ENCODE measurements at places on chromosomes 6 and 20.

- DNase-seq = no peak
Observed at GRCh38 chr20:19079536-19080299, 132.7 kb upstream of the SLC24A3 start.

- no peak for DNase-seq
Observed at GRCh38 chr6:2651536-2651935, 99.2 kb downstream of the MYLK4 start.

DNA sequence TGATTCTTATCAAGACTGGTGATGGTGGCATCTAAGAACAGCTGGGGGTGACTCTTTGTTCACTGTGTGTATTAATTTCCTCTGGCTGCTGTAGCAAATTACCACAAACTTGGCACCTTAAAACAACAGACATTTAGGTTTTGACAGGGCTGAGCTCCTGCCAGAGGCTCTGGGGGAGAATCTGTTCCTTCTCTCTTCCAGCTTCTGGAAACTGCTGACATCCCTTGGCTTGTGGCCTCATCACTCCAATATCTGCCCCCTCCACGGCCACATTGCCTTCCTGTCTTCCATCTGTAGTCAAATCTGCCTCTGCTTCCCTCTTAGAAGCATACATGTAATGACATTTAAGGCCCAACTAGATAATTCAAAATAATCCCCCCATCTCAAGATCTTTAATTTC, 274.9 kb downstream of the PRL start:
- DNase-seq = no peak

DNA sequence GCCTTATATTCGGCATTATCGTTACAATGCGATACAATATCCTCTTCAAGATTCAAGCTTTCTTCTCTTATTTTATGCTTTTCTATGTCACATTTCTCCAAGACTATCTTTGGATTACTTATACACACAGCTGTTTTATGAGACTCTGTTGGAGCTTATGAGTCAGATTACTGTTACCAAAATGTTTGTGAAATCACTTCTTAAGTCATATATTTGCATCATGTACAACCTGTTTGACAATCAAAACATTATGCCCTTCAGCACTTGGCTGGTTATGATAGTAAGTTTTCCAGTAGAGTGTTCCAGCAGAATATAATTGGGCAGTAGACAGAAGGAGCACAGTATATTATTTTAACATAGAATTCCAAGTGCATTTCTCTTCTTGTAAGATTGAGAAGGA, 35.2 kb downstream of the BMP6 start:
- no peak for DNase-seq

- no peak for DNase-seq
Observed at GRCh38 chr6:26029570-26029856, 57.7 kb upstream of the HFE start.

DNA sequence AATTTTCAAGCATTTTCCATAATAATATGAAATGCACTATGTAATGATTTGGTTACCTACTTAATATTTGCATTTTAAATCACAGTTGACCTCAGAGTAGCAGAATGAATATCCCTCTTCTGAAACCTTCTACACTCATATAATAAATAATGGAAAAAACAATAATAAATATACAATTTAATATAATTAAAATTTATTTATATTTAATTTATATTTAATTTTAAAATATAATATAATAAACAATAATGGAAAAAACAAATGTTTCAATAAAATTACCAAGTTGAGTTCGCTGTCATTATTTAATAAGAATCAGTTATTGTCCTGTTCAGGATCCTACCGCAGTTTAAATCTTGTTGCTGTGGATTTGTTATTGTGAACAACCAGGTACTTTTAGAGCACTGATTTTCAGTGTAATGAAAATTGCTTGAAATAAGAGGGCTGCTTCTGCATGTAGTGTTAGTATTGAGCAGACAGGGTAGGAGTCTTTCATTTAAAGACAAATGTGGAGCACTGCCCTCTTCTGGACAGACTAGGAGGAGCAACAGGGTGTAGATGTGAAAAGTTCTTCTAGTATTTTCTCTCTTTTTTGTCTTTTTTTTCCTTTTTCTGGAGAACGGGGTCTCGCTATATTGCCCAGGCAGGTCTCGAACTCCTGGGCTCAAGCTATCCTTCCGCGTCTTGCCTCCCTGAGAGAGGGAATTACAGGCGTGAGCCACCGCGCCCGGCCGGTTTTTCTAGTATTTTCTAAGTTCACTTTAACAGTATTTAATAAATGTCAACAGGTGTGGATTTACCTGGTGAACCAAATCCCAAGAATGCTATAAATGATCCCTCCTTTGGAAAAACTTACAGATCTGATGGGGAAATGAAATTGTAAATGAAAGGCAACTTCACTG, 13.6 kb downstream of the TRAPPC3L start:
- no peak for DNase-seq

- no peak for DNase-seq
Observed at GRCh38 chr20:1377984-1378734, 14.7 kb downstream of the FKBP1A start.

- DNase-seq = no peak
Observed at GRCh38 chr6:107612762-107613415, 123.0 kb downstream of the SOBP start.

Data from cortex of kidney (tissue), 1 donor.